ENCODE measurements at places on chromosomes 12 and 14.
A peak's percentile ranks its signal among the peaks of the same experiment; 100 is the strongest.

- no peak for DNase-seq
Measured at GRCh38 chr12:128879898-128880764, 26.9 kb downstream of the GLT1D1 start.

GRCh38 chr12:82966001-82966559, 279.4 kb downstream of the TMTC2 start:
- DNase-seq = no peak

GRCh38 chr14:105531088-105531893, 4.9 kb downstream of the TMEM121 start:
- DNase-seq = no peak

DNA sequence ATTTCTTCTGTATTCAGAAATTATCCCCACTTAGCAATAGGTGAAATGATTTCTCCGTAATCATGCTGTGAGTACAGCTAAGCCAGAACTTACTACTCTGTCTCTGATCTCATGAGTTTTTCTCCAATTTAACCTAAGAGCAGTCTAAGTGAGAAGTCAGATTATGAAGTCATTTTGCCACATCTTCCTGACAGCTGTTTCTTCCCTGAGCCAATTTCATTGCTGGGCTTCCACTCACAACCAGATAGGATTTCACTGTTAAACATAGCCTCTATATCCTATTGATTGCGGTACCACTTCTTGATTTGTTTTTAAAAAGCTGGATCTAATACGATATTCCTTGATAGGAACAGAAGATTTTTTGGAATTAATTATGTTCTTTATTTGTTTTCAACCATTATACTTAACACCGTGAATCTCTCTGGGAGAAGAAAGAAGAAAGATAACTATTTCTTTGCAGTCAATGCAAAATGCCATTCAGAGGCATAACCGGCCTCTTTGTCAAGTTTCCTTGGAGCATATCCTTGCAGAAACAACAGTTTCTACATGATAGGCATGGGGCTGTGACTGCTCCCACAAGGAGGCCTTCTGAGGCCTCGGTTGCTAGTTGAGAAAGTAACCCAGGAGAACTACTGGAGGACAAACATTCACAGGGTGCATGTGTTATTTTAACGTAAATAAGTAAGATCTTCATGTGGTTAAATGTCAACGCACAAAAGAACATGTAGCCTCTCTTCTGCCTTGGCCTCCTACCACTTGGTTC, 212.2 kb downstream of the NPAS3 start:
- DNase-seq = no peak

GRCh38 chr14:57928732-57929131, 62.8 kb upstream of the SLC35F4 start:
- DNase-seq = no peak

DNA sequence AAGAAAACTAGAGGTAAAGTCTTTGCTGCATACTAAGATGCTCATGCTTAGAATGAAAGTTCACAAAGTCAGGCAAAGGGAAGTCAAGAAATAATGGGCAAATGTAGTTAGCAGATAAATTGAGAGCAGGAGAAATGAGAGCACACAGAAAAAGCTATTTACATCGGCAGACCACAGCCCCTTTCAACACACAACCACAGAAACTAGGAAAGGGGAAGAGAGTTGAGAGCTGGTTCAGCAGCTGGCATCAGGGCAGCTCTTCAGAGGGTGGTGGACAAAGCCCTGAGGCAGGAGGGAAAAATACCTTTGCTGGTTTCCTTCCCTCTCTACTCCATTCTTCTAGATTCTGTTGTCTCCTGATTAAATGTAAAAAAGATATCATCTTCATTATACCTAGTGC, 95.4 kb upstream of the ANO4 start:
- DNase-seq = no peak

- no peak for DNase-seq
Measured at GRCh38 chr12:94027561-94027960, 120.8 kb upstream of the PLXNC1 start.

- DNase-seq = peak; percentile 58
Measured at GRCh38 chr12:6943722-6944380, at the start of the genes C12orf57 and RNU7-1. TSS of gene C12orf57 (plus strand) at chr12:6944022. CDS start at chr12:6944122, 100 bp downstream. TSS of gene RNU7-1 (plus strand) at chr12:6943816.

DNA sequence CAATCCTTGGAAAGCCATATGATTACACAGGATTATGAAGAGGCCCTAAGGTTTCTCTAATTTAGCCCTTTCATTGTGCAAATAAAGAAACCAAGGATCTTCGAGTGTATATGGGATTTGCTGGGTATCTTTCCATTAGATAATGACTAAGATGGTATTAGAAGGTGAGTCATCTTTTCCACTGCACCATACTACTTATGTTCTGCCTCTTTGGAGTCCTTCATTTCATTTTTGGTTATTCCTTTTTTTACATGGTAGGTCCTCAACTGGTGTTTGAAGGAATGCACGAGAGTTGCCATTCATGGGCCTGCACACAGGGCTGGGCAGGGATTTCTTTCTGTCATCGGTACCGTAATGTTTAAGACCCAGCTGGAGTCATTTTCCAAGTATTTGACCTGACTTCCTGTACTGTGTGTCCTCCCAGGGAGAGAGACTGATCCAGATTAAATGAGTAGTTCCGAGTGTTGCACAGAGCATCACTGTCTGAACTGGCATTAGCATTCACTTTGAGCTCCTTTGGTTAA, 85.7 kb downstream of the BORCS5 start:
- no peak for DNase-seq

DNA sequence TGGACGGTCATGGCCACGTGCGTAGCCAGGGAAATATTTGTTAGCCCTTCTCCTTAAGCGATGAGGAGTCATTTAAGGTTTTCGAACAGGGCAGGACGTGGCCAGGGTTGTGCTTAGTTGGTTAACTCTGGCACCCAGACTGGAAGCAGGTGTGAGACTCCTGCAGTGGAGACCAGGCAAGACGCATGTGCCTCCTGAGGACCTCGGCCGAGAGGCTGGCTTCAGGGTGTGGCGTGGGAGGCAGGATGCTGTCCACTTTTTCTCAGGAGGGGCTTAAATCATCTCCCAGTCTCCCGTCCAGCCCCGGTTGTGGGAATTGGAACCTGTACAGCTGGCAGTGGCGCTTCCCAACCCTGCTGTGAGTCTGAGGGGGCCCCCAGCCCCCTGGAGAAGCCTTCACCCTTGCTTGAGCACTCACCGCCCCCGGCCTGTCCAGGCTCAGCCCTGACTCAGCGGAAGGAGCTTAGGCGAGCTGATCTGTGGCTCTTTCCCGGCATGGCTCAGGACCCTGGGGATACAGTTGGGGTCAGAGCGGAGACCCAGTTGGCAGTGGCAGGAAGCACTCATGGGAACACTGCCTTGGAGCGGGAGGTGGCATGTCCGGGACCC, 46.3 kb upstream of the TSPAN9 start:
- DNase-seq = no peak

- no peak for DNase-seq
Measured at GRCh38 chr12:77401064-77401769, 335.8 kb upstream of the E2F7 start.

GRCh38 chr14:69320581-69321365, 60.8 kb downstream of the GALNT16 start:
- DNase-seq = no peak

DNA sequence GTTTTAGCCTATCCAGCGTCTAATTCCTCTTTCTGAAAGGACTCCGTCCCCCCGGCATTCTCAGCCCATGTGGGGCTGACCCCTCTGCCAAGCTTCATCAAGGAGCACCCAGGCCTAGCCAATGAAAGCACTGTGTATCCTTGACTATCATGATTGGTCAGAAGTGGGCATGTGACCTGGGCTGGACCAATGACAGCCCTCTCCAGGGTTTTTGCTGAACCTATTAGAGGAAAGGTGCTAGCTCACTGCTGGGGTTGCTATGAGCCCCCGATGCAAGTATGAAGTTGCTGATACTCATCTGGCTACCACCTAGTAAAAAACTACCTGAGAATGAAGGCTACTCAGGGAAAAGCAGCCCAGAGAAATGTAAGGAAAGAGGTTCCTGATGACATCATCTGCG, 68.1 kb downstream of the LRRC74A start:
- no peak for DNase-seq

- no peak for DNase-seq
Measured at GRCh38 chr14:97218691-97219430, 421.7 kb downstream of the VRK1 start.

GRCh38 chr14:105591052-105591451, 64.7 kb downstream of the TMEM121 start:
- DNase-seq = no peak

DNA sequence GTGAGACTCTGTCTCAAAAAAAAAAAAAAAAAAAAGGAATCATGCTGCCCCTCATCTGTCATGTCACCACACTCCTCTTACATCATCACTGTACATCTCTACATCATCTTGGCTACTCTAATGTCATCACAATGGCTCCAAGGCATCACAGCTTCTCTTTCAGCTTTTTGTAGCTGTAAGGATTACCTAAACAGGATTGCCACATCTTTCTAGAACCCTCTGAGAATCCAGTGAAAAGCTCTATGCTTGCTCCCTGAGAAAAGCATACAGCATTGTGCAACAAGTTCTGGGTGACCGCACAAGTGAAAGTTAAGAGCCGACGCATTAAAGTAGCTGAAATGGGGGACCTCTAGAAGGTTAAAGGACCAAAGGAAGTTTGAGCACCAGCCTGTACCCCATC, 272.5 kb downstream of the C12orf50 start:
- no peak for DNase-seq

DNA sequence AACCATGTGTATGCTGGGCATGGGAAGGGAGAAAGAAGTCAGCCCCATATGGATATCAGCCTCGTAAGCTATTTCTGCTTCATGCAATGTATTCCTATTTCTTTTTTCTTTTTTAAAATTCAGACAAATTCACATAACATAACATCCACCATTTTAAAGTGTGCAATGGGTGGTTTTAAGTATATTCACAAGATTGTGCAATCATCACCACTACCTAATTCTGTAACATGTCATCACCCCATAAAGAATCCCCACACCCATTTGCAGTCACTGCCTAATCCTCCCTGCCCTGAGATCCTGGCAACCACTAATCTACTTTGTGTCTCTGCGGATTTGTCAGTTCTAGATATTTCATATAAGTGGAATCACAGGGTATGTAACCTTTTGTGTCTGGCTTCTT, 9.5 kb downstream of the POMT2 start:
- DNase-seq = no peak

GRCh38 chr14:71400871-71401321, 493.6 kb downstream of the PCNX1 start:
- no peak for DNase-seq

GRCh38 chr12:76441016-76441415, 92.8 kb upstream of the BBS10 start:
- no peak for DNase-seq

DNA sequence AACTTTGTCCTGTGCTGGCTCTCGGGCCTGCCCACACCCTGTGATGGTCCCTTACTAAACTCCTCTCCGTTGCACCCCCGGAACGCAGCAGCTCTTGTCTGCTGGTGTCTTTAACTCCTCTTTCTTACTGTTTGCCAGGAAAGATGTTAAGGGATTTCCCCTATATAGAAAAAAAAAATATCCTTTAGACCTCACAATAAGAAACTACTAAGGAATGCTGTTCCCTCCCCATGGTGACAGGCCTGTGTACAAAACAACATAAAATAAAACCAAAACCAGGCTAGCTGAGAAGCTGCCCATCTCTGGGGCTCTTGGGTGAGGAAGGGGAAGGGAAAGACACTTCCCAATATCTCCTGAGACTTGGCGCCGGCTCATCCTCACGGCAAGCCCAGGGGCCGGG, 95.4 kb downstream of the CHGA start:
- DNase-seq = no peak

- no peak for DNase-seq
Measured at GRCh38 chr14:32209471-32209870, 6.4 kb upstream of the RNU6-8 start.

DNA sequence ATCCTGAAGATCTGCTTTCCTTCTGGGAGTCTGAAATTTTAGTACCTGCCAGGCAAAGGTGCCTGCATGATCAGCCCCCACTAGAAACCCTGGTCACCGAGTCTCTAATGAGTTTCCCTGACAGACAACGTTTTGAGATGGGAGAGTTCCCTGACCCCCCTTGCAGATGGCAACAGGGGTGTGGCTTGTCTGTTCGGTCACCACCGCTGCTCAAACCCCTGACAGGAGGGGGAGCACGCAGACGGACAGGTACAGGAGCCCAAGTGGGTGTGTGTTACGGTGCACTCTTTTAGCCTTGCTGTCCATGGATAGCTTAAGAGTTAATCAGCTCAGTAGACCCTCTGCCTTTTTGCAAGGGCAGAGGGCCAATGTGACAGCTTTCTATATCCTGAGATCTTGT, 19.3 kb upstream of the CDKN3 start:
- DNase-seq = no peak

- no peak for DNase-seq
Measured at GRCh38 chr12:115864396-115864795, 413.1 kb downstream of the MED13L start.

GRCh38 chr14:69879175-69880043, at the start of gene SMOC1:
TSS of gene SMOC1 (plus strand) at chr14:69879416. CDS start at chr14:69879679, 263 bp downstream.
- DNase-seq = no peak

GRCh38 chr12:98374007-98374406, 141.4 kb upstream of the TMPO start:
- DNase-seq = no peak

GRCh38 chr14:60183741-60184140, 18.5 kb upstream of the DHRS7 start:
- no peak for DNase-seq

- DNase-seq = no peak
Measured at GRCh38 chr12:27342536-27342935, 9.9 kb downstream of the BMAL2 start.

- no peak for DNase-seq
Measured at GRCh38 chr12:89427508-89428156, 75.3 kb upstream of the DUSP6 start.

- no peak for DNase-seq
Measured at GRCh38 chr14:102668291-102668873, 75.9 kb downstream of the RCOR1 start.

GRCh38 chr14:61418746-61419145, 97.4 kb downstream of the PRKCH start:
- DNase-seq = no peak

DNA sequence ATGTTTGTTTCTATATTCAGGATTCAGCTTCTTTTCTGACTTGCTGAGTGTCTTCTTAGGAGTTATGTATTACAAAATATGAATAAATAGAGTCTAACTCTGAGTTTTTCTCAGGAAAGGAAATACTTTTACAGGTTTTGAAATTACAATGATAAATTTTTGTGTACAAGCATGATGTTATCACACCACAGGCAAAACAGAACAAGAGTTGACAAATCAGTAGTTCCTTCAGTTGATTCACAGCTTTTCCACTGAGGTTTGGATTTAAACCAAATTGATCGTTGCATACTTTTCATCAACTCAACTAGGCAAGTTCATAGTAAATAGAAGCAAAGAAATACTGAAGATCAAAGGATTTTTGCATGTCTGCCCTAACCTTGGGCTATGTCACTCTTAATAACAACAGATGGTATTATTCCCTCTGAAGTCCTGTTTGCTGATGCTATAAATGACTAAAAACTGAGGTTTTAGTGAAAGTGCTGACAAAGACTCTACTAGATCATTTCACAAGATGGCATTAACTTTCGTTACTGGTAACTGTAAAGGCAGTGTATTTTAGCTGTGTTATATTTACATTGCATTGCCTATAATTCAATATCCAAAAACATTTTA, 520.2 kb downstream of the FLRT2 start:
- DNase-seq = no peak

Measured in stimulated activated CD8-positive, alpha-beta memory T cell treated with anti-CD3 and anti-CD28 coated beads, Interleukin-4, amount 100 ng/mL, for 1 hour (primary cell).